Stimulated activated CD4-positive, alpha-beta T cell treated with anti-CD3 and anti-CD28 coated beads, Interleukin-15, amount 100 ng/mL, for 24 hours (primary cell): ENCODE measurements at places on chromosomes 13 and 19.

DNA sequence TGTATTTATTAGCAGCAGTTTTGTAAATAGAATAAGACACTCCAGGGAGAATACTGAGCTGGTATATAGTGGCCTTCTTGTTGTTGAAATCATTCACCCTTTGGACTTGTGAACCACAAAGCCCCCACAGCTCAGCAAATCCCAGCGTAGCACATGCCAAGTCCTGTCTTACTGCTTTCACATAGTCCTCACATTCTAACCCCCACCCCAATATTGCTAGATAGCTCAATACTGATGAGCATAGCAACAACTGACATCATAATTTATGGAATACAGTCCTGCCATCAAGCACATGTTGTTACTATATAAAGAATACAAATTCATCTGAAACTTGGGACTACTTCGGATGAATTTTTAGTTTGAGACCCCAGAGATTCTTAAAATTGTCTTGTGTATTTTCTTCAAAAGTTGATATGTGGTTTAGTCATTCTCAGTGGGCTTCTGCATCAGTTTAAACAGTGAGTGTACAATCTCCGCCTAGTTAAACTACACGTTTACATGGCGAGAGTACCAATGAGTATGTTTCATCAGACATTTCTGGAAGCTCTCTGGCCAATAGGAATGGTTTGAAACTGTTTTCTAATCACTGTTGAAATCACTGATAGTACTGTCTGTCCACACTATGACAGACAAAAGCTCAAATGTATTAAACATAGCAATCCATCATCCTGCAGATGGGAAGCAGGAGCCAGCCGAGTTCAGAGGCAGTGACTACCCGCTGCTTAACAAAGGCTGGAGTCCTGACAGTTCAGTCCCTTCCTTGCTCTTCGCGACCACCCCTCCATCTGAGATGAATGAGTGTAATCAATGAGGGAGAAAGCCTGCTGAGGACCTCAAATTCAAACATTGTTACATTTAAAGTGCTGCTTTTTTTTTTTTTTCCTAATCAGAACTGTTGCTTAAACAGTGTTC is 15.2 kb downstream of the DACH1 start:
- no peak for DNase-seq

DNA sequence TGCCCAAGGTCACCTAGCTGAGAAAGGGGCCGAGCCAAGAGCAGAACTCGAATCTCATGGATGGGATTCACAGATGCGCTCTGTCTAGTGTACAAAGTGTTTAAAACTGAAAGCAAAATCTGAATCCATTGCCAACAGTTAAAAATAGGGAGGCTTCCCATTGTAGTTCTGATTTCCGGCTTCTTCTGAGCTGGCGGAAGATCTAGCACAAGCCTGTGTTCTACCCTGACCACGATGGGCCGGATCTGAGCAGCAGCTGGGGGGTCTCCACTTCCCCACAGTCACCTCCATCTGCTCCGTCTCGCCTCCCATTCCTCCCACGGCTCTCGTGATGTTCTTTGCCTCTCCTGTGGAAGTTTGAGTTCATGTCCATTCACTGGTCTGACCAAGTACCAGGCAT is 2.4 kb downstream of the CACNG8 start:
- no peak for DNase-seq

DNA sequence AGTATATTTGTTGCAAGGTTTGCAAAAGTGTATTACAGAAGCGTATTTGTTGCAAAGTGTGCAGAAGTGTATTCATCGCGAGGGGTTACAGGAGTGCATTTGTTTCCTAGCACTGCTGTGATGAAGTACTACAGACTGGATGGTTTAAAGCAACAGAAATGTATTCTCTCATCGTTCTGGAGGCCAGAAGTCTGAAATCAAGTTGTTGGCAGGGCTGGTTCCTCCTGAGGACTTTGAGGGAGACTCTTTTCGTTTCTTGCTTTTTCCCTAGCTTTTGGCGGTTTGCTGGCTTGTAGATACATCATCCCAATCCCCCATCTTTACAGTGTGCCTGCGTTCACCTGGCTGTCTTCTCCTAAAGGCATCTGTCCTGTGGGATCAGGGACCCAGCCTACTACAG is 127.9 kb upstream of the USP29 start:
- DNase-seq: no peak

GRCh38 chr13:26021516-26021915 is 30.3 kb downstream of the SHISA2 start:
- no peak for DNase-seq

GRCh38 chr19:17385878-17386611 is 8.0 kb downstream of the CCDC194 start:
- DNase-seq: peak; percentile 77
